ENCODE measurements at places on chromosomes 12 and 14.

GRCh38 chr12:6613015-6613775 lies 6.0 kb upstream of the CHD4 start:
- peak; percentile 72 for DNase-seq

GRCh38 chr12:123487428-123487827 lies 29.5 kb downstream of the SNRNP35 start:
- DNase-seq: no peak

- no peak for DNase-seq
Observed at GRCh38 chr12:51951843-51952722, 584 bp downstream of the ACVR1B start.

DNA sequence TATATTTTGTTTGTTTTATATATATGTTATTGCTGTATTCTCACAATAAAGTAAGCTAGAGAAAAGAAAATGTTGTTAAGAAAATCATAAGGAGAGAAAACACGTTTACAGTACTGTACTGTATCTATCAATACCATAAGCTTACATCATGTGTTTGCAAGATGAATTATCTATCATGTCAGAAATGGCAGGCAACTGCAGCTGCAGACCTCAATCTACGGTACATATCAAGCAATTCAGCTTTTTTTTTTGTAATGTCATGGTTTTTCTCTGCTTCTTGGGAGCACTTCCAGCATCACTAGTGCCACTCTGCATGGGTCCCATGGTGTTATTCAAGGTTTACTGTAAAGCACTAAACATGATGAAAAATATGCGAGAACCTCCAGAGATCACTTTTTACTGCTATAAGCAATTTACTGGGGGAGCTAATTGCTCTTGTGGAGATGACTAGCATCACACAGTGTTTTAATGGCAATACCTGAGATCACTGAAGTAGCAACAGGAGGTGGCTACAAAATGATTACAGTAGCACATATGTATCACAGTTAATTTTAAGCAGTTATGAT lies 9.0 kb upstream of the KRT2 start:
- no peak for DNase-seq

DNA sequence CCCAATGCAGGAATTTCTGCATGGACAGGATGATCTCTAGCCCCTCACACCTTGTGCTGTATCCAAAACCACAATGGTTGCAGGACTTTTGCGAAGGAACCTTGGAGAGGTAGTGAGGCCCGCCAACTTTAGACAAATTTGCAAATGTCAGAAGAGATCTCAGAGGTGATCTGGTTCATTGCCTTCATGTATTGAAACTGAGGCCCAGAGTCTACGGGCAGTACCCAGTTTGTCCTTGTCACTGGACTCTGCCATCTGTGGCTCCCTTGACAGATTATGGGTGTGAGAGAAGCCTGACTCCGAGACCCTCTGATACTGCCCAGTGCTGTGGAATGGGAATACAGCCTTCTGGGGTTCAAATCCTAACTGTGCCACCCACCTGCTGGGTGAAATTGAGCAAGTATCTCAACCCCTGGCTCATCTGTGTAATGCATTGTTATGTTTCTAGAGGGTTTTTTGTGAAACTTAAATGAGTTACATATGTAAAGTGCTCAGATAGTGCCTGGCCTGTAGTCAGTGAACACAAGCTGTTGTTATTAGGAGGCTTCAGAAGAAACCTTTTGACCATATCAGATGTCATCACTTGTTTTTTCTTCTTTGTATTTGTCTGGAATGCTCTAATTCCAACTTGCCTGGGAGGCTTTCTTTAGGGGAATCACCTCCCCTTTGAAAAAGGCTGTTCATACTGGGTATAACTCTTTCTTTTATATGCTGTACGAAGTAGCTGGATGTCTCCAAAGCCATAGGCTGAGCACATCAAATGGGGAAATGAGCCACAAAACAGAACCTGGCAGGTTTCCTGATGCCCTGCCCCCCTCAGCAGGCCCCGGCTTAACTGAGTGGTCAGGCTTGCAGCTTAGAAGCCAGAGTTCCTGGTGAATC lies 71.4 kb upstream of the SRSF5 start:
- DNase-seq: no peak

- no peak for DNase-seq
Observed at GRCh38 chr14:86575141-86575540, 1045.2 kb downstream of the FLRT2 start.

DNA sequence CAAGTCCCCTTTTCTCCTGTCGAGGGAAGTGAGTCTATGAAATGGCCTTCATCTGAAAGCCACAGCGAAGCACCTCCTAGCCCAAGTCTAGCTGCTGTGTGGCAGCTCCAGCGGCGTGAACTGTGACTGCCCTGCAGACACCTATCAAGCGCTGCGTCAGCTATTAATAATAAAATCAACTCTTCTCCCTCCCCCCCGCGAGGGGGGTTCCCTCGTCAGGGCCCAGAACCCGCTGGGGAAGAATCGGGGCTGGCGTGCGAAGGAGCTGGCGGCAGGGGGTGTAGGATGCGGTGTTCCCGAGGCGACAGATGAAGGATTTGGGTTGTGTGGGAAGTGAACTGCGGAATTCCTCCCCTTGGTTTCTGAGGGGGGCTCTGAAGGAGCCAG lies 662 bp upstream of the ATP2A2 start:
- DNase-seq: peak; percentile 73

DNA sequence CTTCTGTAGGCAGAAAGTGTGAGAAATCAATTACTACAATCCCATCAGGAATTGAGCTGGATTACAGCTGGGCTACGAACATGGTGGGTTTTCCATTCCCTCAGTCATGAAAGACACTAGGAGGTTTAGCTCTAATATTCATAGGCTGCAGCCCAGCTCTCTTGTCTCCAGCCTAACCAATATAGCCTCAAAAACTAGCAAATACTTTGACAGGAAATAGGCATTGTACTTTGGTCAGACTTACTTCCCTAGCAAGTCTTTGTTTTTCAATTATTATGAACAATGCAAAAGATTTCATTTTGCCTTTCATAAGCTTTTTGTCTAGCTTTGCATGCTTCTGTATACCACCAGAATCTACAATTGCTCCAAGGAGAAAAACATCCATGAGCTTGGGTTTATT lies 296.2 kb downstream of the GPHN start:
- DNase-seq: no peak

- peak; percentile 47 for DNase-seq
Observed at GRCh38 chr14:105281371-105282097, 19.3 kb downstream of the BRF1 start.

GRCh38 chr12:124438437-124439056 lies 128.9 kb downstream of the NCOR2 start:
- DNase-seq: no peak

DNA sequence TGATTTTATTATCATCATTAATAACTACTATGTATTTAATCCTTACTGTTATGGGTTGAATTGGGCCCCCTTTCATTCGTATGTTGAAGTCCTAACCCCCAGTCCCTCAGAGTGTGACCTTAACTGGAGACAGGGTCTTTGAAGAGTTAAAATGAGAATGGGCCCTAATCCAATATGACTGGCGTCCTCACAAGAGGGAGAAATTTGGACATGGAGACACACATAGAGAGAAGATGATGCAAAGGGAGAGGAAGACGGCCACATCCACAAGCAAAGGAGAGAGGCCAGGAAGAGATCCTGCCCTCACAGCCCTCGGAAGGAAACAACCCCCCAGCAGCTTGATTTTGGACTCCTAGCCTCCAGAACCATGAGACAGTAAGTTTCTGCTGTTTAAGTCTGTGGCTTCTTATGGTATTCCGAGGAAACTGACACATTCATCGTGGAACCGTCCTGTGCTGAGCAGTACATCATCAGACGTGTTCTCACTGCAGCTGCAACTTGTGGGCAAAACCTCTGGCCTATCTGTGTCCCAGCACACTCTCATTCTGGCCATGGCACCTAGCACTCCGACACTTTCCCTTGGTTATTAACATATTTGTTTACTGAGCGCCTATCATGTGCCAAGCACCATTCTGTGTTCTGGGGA lies 127.6 kb downstream of the SLC38A6 start:
- no peak for DNase-seq

DNA sequence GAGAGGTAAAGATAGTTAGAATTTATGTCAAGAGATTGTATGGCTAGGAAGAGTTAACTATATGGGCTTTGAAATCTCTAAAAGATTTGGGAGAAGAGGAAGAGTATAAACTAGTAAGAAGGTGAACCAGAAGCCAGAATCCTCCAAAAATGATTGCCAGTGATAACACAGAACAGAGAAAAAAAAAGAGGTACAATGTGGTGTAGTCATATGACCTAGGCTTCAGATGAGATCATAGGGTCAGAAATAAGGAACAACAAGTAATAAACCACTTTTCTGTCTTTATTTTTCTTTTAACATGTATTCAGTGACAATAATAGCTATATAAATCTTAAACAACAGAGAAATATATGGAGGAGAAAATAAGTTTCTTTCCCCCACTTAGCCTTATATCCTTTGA lies 2.0 kb upstream of the NECAP1 start:
- DNase-seq: peak; percentile 22

DNA sequence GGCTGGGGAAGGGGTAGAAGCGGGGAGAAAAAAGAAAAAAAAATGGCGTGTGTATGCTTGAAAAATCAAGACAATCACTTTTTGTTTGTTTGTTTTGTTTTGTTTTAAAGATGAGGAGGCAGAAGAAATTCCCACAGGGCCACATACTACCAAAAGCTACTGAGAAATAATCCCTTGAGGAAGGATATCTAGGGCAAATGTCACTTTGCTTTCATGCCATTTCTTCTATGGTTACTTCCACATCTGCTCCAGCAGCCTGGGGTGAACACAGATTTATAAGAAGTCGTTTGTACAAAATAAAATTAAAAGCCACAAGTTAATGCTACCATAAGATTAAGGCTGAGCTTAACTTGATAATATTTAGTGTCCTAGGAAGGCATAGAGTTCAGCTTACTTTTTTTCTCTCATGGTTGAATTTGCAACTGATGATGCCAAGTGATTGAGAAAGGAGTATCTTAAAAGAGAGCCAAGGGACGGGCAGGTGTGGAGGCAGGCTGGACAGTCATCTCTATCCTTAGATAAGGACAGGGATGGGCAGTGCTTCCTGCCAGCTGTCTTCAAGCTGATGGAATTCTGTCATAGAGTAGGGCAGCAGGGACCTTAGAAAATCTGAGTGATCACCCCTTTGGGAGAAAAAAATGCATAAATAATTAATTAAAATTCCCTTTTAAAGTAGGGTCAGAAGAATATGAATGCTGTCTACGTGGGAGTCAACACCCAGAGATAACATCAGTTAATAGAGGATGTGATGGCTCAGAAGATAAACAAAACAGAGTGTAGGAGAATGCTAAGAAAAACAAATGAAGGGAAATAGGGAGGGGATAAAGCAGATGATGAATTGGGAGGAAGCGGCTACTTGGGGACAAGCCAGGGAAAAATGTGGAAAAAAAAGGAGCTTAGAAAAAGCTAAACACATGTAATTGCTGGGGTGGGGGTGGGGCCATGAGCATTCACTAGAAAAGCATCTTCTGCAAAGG lies 57.1 kb downstream of the DYRK2 start:
- no peak for DNase-seq

- no peak for DNase-seq
Observed at GRCh38 chr14:104333646-104334423, 195.4 kb downstream of the KIF26A start.

DNA sequence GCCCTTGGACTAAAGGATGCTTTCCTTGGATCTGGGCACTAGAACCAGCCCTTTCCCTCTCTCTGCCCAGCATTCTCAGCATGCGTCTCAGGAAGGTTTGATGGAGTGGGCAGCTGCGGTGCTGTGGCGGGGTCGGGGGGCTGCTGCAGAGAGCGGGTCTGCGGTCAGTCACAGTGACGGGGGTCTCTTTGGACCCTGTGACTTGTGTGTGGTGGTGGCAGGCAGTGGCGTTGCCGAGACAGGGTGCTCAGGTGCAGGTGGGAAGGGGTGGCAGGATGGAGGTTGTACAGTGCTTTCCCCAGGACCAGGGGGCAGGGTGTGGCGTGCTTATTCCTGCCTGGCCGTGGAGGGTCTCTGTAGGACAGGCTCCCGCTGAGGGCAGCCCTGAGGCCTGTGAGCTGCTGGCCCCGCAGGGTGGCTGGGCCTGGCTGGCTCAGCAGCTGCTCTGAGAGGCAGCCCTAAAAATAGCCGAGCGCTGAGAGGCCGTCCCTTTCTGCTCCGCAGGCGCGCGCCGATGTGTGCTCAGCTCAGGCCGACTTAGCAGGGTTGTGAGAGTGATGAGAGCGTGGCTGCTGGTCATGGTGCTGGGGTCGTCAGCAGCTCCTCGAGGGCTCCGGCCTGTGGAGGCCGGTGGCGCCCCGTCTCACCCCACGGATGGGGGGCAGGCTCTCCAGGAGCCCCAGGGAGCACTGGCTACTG lies 9.7 kb downstream of the PACS2 start:
- no peak for DNase-seq

DNA sequence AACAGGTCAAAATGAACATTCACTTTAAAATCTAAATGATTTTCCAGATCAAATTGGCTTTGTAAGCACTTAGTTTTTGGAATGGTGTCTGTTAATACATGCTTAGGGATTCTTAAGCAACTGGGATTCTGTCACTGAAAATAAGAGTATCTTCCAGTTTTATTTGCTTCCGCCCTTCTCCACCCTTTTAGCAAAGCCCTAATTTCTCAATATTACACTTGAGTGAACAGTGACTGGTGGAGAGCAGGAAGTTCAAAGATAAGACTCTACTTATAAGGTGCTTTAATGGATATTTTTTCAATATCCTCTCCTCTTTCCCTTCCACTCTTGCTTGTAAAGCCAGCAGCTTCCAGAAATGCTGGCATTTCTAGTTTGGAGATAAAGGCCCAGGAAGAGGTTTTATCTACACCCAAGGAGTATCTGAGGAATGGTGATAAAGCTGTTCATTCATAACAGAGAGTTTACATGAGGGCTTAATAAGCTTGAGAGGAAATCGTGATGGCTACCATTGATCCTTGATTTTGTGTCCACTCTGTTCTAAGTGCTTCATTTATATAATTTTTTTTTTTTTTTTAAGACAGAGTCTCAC lies 265.9 kb upstream of the PRICKLE1 start:
- no peak for DNase-seq

- DNase-seq: no peak
Observed at GRCh38 chr12:11510671-11511070, 115.3 kb upstream of the PRB2 start.

GRCh38 chr12:44640427-44641190 lies 235.5 kb downstream of the NELL2 start:
- no peak for DNase-seq

- no peak for DNase-seq
Observed at GRCh38 chr12:118102609-118103008, 1.2 kb downstream of the VSIG10 start.

DNA sequence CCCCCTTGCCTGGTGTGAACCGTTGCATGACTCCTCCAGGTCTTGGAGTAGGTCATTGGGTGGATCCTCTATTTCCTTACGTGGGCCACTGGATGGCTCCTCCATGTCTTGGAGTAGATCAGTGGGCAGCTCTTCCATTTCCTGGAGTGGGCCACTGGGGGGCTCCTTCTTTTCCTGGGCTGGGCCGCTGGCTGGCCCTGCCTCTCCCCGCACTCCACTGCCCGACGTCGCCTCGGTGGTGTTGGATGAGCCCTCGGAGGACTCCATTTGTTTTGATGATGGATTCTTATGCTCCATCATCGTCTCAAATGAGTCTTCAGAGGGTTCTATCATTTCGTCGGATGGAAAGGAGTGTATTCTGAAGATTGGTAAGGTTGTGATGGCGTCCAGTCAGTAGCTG lies 19.1 kb downstream of the RTL1 start:
- DNase-seq: no peak
